Fibroblast of the aortic adventitia (primary cell): ENCODE measurements at places on chromosomes 7 and 10. TPM values are rescaled to one million over a fixed set of nuclear protein-coding genes. Genes with fewer than 3 reads are reported as not detected.

The ST8SIA6 gene
- total RNA-seq, result 0.09 TPM in 1 of 2 replicates, not detected in the other

The DENND2A gene
- total RNA-seq, result 10.8 and 17.7 TPM in 2 replicates

The GIMAP5 gene
- total RNA-seq, result not detected in 2 replicates

The CNNM1 gene
- total RNA-seq, result 0.09 and 0.41 TPM in 2 replicates

The UNCX gene
- not detected in 2 replicates for total RNA-seq

The NACAD gene
- total RNA-seq, result 3.6 and 5.5 TPM in 2 replicates

The SAMD9L gene
- total RNA-seq, result 22.6 and 39.4 TPM in 2 replicates

The TDRD1 gene
- total RNA-seq, result 0.25 and 0.45 TPM in 2 replicates

- DNase-seq, result no peak
Measured at GRCh38 chr7:37448011-37448635, 541 bp downstream of the ELMO1 start.

- no peak for DNase-seq
Measured at GRCh38 chr7:64870656-64871055, 32.4 kb upstream of the ZNF273 start.

DNA sequence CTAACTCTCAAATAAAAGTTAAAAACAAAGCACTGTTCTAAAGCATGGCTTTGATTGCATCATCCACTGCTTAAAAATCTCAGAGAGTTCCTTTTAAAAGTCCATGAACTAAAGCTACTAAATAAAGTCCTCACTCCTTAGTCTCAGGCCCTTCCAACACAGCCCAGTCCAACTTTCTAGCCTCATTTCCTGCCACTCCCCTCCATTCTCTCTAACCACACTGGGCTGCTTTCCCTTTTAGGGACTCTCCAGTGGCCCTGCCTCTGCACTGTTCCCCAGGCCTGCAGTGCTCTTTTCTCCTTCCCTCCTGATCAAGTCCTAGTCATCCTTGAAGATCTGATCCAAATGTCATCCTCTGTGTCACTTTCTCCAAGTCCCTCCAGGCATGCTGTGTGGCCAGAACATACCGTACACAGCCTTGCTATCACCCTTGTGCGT is 56.9 kb upstream of the PPP1R3C start:
- peak; percentile 87 for DNase-seq

DNA sequence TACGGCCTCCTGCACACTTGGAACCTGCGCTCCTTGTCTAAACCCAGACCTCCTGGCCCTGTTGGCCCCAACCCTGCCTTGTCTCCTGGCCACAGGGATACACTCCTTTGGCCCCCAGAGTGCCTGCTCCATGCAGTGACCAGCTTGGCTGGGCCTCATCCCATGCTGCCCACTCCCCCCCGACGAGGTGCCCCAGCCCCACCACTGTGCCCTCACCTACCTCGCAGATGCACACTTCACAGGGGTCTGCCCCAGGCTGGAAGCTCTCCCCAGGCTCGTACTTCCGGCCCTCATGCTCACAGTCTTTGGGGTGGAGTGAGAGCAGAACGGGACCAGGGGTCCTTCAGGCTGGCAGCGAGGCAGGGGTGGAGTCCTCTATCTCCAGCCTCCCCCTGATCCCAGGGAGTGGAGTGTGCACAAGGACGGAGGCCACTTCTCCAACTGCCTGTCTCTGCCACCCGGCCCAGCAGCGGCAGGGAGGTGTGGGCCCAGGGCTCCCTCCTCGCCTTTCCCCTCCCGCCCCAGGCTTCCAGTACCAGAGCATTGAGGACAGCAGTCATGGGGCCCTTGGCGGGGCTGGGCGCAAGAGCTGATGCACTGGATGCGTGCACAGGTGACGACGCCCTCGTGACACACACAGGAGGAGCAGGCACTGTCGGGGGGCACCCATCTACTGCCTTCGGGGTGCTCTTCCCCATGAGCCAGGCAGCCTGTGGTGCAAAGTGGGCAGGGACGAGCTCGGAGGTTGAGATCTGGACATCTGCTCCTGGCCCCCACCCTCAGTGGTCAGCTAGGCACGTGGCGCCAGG is 22.1 kb downstream of the ATP6V1F start:
- no peak for DNase-seq

GRCh38 chr7:36535866-36536664 is 146.4 kb downstream of the ANLN start:
- no peak for DNase-seq

- no peak for DNase-seq
Measured at GRCh38 chr7:100881136-100881535, 6.2 kb downstream of the SRRT start.

- no peak for DNase-seq
Measured at GRCh38 chr7:153832160-153832559, 220.0 kb upstream of the DPP6 start.

DNA sequence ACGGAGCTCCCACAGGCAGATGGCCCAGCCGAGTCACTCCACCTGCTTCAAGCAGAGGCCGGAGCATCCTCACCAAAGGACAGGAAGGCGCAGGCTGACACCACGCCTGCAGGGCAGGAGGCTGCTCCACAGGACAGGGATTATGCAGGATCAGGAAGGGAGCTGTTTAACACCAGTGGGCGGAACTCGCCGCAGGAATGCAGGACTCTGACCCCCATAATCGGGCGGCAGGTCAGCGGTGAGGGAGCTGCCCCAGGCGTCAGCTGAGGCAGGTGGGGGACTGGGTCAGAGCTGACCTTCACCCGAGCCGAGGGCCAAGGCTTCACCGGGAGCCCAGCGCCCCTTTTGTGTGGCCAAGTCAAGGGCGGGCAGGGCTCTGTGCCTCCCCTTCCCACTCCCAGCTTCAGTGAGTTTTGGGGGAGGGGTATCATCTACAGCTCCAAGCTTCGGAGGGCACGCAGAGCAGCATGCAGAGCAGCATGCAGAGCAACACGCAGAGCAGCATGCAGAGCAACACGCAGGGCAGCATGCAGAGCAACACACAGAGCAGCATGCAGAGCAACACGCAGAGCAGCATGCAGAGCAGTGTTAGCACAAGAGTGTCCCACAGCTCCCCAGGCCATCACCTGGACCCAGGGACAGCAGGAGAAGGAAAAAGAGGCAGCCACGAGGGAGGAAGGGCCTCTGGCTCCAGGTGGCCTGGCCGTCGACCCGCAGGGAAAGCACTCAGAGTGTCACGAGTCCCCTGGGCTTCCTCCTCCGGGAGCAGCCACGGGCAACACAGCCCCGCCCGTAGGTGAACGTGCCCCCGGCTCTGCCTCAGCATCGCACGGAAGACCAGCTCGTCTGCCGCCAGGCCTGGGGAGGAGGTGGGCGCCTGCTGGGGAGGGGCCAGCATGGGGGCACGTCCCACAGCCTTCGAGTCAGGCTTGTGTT is 151.7 kb upstream of the PPP2R2D start:
- no peak for DNase-seq

DNA sequence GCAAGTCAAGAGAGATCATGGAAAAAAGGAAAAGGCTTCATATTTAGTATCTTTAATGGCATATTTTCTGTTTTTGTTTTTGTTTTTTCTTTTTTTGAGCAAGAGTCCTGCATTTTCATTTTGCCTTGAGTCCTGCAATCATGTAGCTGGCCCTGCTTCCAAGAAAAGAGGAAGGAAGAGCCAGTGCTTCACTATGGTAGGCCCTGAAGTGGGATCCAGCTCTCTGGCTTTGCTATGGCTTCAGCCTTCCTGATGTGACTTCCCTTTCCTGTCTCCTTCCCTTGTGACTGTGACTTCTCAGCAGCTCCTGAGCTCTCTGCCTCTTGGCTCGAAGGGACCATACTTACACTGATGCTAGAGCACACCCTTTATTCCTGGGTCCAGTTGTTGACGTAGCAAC is 512.3 kb downstream of the INHBA start:
- no peak for DNase-seq

- peak; percentile 76 for DNase-seq
Measured at GRCh38 chr10:61943674-61944378, 42.3 kb downstream of the ARID5B start.

GRCh38 chr10:106410331-106410730 is 754.2 kb downstream of the SORCS1 start:
- no peak for DNase-seq

GRCh38 chr7:75937958-75938786 is 23.2 kb downstream of the POR start:
- peak; percentile 88 for DNase-seq

- DNase-seq, result peak; percentile 50
Measured at GRCh38 chr7:111678281-111678680, 116.0 kb upstream of the IMMP2L start.

DNA sequence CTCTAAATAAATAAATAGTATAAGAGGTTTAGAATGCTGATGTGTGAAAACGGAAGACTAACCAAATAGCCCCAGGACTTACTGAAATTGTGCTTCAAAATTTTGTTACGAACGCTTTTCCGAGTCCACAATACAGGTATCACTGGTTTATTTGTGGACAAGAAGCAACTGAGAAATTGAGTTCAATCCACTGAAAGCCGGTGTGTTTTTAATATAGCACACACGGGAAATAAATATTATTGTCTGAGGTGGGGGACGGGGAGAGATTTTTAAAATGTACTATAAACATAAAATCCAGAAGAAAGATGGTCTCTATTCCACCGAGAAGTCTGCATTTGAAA is 598 bp downstream of the SLC16A12 start:
- no peak for DNase-seq
